ENCODE measurements at places on chromosomes 7 and 10.

DNA sequence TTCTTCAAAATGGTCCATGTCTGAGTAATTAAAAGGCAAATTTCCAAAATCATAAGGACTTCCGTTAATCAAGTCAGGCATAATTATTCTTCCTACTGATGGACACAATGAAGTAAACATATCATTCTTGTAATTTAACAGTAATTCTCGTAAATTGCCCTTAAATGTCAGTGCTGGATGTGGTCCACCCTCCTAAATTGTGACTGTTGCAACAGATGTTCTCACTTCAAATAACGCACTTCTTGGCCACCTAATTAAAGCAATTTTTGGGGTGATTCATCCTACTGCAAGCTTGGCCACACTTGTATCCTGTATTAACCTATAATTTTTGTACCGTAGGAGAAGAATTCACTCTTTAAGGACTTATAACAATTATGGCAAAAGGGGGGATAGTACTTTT, 1.9 kb downstream of the COL1A2 start:
- no peak for DNase-seq

- no peak for DNase-seq
Observed at GRCh38 chr10:66550351-66550750, 375.5 kb upstream of the LRRTM3 start.

DNA sequence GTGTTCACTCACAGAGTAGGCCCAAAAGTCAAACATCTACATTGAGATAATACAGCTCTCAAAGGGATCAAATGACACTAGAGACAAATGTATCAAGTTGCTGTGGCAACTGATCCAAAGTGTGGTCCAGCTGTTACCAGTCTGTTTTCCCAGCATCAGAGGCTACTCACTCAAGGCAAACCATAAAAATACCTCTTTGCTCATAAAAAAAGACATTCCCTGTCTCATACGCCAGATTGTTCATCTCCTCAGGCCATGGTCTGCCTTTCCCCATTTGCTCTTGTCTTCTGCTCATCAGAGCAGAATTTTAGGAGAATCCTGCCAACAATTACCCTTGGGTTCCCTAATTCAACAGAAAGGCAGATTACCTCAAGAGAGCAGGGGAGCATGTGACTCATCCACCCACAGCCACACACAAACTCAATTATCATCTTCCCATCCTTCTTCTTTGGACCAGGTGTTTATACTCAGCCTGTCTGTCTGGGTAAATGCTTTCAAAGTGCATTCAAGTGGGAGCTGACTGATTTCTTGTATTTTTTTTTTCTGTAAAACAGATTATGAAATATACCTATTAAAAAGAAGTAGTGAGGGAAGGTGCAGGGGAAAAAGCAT, 226.5 kb upstream of the HPS1 start:
- DNase-seq = no peak

DNA sequence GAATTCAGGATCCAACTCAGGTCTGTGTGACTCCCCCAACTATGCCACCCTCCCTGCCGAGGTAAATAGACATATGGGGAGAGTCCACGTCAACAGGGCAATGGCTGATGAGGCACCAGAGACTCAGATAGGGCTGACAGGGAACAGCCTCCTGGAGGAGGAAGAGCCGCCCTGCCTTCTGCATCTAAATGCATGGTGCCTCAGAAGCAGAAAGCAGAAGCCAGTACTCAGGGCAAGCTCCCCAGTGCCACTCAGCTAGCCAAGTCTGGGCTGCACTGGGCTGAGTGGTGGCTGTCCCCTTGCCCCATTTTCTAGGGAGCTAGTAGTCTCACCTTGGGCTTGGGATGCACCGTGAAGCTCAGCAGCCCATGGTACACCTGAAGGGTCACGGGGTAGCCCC, 11.0 kb downstream of the RRP12 start:
- no peak for DNase-seq

DNA sequence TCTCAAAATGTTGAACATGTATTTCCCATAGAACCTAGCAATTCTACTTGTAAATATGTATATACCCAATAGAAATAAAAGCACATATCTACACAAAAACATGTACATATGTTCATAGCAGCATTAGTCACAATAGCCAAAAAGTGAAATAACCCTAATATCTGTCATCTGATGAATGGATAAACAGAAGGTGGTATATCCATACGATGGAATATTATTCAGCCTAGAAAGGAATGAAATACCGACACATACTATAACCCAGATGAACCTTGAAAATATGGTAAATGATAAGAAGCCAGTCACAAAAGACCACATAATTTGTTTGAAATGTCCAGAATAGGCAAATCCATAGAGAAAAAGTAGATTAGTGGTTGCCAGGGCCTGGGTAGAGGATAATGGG, 87.9 kb downstream of the MCU start:
- no peak for DNase-seq

DNA sequence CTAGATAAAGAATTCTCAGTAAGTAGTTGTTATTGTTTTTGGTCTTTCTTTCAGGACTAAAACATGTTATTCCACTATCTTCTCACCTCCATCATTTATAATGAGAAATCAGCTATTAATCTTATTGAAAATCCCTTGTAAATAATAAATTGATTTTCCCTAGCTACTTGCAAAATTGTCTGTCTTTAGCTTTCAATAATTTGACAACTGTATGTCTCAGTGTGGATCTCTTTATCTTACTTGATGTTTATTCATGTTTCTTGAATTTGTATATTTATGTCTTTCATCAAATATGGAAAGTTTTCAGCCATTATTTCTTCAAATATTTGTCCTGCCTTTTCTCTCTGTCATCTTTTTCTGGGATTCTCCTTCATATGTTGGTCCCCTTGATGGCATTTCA, 117.1 kb upstream of the ANTXRL start:
- no peak for DNase-seq

DNA sequence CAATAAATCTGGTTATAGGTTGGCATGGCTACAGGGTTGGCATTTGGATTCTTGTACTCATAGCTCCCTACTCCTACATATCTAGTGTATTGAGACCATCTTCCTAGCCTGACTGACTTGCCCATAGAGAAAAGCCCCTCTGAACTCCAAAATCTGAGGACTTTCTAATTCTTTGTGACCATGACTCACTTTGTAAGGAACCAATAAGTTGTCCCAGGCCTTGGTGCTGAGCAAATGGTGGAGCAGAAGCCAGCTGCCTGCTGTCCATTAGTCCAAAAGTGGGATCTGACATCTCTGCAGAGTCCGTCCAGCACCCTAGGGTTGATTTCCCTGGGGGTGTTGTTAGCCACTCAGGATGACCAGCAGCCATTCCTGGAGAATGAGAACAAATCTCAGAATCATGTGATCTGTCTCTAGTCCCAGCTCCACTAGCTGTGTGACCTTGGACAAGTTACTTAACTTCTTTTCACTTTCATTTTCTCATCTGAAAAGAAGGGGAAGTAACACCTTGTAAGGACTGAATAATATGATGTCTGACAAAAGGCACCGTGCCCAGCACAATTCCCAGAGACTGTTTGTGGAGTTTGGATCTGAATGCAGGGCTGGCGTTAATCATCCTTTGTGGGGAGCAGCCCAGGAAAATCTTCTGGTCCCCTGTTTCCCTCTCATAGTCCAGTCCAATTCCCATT, 44.1 kb downstream of the MTURN start:
- no peak for DNase-seq

DNA sequence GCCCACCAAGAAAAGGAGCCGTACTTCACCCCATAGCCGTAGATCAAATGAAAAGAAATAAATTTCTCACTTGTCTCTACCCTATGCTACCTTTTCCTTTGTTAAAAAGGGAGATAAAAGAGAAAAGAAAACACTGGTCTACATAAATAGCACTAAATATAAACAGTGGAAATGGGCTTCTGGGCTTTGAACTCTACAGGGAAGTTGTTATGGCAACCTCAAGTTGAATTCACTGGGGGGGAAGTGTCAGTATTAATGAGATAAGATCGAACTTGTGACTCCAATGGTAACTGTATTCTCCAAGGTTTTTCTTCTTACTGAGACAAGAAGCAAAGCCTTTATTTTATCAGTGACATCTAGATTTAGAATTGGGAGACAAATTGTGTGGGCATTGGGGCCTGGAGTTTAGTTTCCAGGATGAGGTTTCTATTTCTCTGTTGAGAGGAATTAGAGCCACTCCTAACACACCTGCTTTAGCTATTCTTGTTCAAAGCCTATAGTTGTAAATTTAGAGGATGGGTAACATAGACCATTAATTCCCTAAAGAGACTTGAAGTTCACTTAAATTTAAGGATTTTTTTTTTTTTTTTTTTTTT, 604.3 kb upstream of the GALNT17 start:
- DNase-seq = no peak

GRCh38 chr10:117132751-117133231, 5.3 kb downstream of the VAX1 start:
- DNase-seq = no peak

DNA sequence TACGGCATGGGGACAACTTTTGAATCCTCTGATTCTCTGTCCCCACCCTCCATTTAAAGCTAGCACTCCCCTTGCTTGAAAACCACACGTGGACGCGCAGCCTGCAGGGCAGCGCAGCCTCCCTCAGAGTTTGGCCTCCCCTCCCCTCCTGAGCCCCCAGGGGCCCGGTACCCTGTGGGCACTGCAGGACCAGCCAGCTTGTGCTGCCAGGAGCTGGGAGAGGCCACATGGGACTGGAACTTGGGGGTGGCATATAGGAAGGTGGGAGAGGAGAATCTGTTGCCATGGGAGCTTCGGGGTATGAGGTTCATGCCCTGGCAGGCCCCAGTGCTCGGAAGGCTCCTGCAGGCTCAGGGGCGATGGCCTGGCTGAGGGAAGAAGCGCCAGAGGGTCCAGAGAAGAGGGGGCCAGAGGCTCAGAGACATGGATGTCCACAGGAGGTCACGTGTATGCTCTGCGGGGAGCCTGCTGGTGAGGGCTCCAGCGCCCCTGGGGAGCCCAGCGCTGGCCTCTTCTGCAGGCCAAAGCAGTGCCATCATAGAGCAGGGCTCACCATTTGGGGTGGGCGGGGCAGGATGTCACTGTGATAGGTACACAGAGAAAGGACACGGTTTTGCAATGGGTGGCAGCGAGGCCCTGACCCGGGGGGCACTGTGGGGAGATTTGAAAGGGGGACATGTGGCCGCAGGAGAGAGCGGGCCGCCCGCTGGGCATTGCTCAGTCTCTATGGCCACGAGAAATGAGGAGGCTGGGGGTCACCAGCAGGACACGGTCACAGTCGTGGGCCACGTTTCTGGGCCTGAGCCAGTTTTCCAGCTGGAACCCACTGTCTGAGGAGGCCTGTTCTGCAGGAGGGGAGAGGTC, 64.2 kb downstream of the GLRX3 start:
- DNase-seq = no peak

DNA sequence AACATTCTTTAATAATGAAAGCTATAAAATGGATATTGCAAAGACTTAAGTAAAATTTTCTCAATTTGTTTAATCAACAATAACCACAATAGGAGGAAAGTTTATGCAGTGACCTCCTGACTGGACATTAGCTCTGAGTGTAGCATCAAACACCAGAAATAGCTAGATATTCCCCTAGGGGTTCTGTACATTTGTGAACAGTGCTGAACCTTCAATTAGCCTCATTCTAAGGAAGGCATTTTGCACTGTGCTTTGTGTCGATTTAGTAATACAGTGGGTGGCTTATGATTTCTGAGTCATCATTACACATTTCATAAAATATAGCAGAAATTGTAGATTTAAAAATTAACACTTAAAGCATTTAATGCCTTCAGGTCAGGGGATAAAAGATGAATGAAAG, 367.3 kb upstream of the PCDH15 start:
- DNase-seq = no peak

- no peak for DNase-seq
Observed at GRCh38 chr7:29337546-29338116, 143.1 kb downstream of the CHN2 start.

- DNase-seq = no peak
Observed at GRCh38 chr10:131802996-131803395, 97.8 kb upstream of the PPP2R2D start.

DNA sequence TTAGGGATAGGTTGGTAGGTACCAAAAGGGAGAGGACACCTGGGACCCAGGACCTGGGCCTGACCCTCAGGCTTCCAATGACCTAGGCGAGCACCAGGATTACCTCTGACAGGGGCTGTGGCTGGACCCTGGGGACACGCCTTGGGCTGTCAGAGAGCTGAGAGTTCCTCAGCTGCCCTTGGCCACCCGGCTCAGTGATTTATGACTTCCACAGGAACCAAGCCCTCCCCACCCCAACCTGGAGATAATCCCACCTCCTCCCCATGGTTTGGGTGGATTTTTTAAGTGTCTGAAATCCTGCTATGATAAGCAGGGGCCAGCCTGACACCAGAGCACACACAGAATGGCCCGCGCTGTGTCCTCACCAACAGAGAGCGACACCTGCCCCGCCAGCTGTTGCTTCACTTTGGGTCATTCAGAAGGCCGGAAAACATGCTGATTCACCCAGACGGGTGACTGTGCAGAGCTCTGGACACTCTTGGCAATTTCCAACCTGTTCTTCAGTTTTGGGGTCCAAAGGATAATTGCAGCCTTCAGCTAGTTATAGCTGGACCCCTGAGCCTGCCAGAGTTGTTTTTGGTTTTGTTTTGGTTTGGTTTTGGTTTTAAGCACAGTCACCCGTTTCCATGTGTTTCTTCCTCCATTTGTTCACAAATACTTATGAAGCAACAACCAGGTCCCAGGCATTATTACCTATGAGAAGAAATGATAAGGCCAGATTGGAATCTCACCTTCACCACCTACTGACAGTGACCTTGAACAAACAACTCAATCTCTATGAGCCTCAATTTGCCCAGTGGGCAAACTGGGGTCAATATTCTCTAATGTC, 78.2 kb downstream of the RAB11FIP2 start:
- no peak for DNase-seq

DNA sequence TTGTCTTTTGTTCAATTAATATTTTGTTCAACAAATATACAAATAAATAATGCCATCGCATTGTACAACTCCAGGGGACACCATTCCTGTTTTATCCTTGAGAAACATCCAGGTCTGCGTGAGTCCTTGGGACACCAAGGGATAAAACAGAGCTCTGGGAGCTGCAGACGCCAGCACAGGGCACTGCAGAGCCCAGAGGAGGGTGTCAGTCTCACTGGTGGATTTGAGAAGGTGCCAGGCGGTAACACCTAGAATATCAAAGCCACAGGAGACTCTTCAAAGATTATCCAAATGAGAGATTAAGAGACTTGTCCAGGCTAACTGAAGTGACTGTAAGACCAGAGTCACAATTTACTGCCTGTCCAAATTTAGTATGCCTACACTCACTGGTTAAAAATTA, 55.3 kb downstream of the TEX36 start:
- DNase-seq = no peak

GRCh38 chr7:79770970-79771369, 317.5 kb upstream of the MAGI2 start:
- DNase-seq = no peak

GRCh38 chr7:112882511-112882910, 92.3 kb upstream of the TMEM168 start:
- no peak for DNase-seq
